Suppressor macrophage treated with lipopolysaccharide for 1 hour (primary cell): ENCODE measurements at places on chromosomes 1 and 21.

- peak; percentile 47 for DNase-seq
Measured at GRCh38 chr1:234500269-234500668, 21.3 kb upstream of the TARBP1 start.

GRCh38 chr1:156249593-156249992 is 1.7 kb upstream of the PAQR6 start:
- DNase-seq: no peak

DNA sequence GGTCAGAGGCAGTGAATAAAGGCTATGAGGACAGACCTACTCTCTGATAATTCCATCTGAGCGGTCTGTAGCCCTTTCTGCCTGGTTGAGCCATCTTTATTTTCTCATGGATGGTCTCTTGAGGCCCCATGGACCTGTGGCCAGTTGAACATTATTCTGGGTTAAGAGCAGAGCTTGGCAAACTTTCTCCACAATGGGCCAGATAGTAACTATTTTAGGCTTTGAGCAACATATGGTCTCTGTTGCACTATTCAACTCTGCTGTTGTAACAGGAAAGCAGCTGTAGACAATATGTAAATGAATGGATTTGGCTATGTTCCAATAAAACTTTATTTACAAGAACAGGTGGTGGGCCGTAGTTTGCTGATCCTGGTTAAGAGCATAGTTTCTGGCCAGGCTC is 62.7 kb downstream of the KAZN start:
- no peak for DNase-seq

DNA sequence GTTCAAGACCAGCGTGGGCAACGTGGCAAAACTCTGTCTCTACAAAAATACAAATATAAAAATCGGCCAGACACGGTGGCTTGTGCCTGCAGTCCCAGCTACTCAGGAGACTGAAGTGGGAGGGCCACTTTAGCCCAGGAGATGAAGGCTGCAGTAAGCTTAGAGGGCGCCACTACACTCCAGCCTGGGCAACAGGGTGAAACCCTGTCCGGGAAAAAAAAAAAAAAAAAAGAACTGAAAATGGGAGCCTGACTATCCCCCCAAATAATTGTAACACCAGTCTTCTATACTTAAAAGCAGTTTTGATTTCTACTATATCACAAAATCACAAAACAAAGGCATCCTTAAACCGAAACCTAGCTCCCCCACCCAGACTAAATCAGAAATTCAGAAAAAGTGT is 60.3 kb downstream of the CDC42BPA start:
- DNase-seq: no peak

GRCh38 chr1:224138198-224138597 is 24.3 kb downstream of the FBXO28 start:
- no peak for DNase-seq

- no peak for DNase-seq
Measured at GRCh38 chr1:83802460-83803152, 196.3 kb downstream of the TTLL7 start.

DNA sequence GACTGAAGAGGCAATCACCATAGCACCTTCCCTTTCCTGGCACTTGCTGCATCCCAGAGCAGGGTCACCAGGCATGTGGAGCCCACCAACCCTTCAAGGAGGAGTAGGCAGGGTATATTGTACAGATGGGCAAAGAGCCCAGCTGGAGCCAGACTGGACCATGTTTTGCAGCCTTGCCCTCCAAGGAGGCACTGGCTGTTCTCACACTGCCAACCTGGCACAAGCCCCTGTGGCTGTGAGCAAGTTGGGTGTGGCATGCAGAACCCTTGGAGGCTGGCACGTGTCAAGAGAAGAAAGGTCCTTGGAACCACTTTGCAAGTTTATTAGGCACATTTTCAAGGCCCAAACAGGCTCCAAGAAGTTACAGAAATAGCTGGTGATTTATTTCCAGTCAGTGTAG is 146.4 kb downstream of the FOXD2 start:
- no peak for DNase-seq

DNA sequence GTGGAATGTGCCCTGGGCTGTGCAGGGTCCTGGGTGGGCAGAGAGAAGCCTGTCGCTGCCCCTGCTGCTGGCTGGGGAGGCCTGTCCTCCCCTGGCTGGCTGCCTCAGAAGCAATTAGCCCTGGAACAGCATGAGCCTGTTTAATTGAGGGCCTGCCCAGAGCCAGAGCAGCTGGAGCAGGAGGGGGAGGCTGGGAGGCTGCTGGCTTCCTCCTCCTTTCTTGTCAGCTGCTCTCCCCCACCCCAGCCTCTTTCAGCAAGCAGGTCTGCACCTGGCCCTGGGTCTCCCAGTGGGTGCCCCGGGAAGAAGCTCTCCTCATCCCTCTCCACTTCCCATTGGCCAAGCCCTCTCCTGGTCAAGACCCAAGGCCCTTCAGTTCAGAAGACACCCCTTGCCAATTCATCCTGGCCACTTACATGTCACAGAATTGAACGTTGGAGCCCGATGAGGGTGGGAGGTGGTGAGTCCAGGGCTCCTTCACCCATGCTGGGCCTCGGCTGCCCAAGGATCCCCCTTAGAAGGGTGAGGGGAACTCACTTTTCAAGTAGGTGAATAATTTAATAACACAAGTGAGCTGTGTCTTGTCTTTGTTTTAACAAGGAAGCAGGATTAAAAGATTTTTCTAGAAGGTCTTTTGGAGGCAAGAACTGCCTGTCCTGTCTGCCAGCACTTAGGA is 13.2 kb downstream of the AMPD2 start:
- DNase-seq: no peak

- DNase-seq: no peak
Measured at GRCh38 chr1:245345191-245345884, 190.6 kb downstream of the KIF26B start.

DNA sequence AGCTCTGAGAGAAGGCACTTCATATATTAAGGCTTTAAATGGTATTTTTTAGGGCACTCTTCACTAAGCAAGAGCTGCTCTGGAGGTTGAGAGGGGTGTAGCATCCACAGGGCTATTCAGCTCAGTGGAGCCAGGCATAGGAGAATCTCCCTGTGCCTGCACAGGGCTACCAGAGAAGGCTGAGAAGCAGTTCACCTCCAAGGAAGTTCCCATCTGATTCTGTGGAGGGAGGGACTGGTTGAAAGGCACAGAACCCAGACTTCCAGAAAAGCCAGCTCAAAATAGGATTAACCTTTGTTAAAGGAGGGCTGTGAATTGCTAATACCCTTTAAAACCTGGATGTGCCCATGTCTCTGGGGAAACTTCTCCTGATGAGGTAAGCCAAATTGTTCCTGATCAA is 304.5 kb downstream of the TTLL7 start:
- DNase-seq: no peak

- no peak for DNase-seq
Measured at GRCh38 chr1:2073382-2074230, 23.4 kb downstream of the PRKCZ start.

GRCh38 chr21:19810779-19811178 is 1187.4 kb upstream of the NCAM2 start:
- DNase-seq: no peak

- no peak for DNase-seq
Measured at GRCh38 chr1:65237503-65237902, 71.8 kb upstream of the DNAJC6 start.

GRCh38 chr21:17989780-17990179 is 170.6 kb upstream of the C21orf91 start:
- DNase-seq: no peak
